ENCODE measurements at places on chromosomes 11 and 22. TPM values are rescaled to one million over a fixed set of nuclear protein-coding genes. Genes with fewer than 3 reads are reported as not detected.

DNA sequence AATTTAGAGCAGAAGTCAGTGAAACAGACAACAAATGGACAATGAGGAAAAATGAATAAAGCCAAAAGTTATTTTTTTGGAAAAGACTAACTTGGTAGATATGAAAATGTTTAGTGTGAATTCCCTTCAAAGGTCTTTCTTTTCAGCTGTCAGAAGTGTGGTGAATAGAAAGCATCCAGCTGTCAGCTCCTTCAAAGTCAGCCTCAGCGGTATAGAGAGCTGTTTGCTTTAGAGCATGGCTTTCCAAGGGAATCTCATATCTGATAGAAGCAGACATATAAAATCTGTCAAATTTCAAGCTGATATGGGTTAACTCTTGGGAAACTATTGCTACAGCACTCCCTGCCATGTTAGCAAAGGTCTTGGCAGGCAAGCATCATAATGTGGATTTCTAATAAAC, 309.3 kb downstream of the CASP12 start:
- DNase-seq: no peak

DNA sequence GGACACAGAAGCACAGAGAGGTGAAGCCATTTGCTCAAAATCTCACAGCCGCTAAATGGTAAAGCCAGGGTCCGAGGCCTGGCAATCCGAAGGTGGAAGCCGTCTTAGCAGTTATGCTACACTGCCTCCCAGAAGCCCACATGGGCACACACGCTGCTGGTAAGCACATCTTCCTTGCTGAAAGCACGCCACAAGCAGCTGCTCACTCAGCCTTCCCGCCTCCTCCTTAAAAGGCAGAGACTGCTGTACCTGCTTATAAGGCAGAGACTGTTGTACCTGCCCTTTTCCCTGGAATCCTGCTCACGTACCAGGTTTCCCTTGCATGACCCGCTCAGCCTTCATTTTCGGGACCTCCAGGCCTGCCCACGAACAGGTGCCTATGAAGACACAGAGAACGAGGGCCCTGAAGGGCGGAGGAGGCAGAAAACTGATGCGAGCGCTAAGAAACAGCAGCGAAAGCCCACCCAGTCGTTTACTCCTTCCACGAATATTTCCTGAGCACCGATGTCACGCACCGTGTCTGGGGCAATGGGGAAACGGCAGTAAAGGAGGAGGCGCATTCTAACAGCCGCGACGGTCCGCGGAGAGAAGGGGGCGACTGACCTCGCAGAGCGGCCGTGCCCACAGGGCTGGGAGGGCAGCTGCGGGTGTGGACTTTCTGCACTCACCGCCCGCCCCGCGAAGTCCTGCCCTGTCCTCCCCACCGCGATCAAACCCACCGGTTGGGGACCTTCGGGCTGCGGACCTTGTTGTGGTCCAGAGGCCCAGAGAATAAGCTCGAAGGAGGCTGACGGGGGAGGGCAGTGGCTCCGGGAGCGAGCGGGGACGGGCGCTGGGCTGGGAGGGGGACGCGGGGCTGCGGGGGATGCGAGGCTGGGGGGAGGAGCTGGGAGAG, 13.0 kb downstream of the SPATA19 start:
- DNase-seq: no peak

- DNase-seq: no peak
These were observed 5.3 kb downstream of the ATF4 start for GRCh38 chr22:39525658-39525975.

- DNase-seq: no peak
These were observed at the start of gene CNTF for GRCh38 chr11:58622344-58622743. TSS of gene CNTF (plus strand) at chr11:58622665. CDS start at chr11:58622753, 88 bp downstream.

- DNase-seq: no peak
These were observed 31.7 kb upstream of the NAV2 start for GRCh38 chr11:19680829-19681368.

DNA sequence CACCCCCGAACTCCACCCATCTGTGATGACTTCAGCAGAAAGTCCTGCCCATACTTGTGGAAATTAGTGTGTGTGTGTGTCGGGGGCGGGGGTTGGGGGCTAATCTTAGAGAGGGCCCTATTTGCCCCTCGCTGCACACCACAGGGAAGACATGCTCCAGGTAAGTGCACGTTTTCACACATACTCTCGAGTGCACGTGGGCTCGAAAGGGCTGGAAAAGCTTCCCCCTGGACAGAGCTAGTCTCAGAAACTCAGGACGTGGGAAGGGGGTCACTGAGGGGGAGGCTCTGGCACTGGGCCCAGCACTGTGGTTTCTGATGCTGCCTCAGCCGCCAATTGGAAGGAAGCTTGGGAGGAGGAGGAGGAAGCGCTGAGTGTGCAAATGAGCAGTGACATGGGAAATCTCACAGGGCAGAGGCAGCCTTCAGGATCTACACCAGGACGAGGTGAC, 40.7 kb upstream of the CD82 start:
- no peak for DNase-seq

DNA sequence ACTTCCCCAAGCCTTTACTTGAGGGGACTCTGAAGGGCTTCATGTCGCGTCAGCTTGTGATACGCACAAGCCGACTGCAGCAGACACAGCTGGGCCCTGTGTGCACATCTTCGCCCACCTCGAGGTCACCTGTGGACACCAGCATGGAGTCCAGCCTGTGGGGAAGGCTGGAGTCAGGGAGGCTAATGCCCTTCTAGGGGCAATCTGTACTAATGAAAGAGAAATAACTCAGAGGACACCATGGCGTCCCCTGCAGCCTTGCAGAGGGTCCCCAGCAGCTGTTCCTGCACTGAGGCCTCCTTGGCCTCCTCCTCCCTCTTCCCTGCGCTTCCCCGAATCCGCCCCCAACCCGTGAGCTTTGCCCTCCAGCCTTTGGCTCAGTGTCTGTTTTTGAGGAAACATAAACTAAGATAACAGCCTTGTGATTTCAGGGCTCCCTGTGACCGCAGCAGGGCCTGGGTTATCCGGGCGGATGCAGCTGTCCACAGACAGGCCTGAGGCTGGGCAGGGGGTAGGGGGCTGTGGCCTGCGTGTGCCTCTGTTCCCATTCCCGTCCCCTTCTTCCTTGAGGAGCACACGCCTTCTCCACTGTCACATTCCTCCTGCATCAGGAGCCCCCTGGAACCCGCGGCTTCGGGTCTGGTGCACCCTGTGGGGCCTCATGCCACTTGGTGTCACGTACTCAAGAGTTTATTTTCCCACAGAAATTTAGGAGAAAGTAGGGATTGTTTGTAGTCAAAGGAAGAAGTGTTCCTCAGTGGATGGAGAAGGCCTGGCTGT, 25.0 kb downstream of the KRTAP5-5 start:
- DNase-seq: no peak

DNA sequence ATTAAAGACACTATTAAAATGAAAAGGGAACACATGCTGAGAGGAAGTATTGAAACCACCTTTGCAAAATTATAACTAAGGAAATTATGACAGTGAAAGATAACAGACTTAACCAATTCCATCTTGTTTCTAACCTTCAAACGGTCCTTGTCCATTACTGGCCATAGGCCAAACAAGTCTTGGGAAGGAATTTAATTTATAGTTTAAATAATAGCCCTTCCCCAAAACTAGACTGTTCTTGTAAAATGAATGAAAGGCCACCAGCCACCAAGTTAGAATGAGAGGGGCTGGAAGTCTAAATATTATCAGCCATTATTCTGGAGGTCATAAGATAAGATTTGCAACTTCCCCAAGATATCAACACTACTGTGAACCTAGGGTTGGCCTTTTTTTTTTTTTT, 1.8 kb upstream of the TALDO1 start:
- no peak for DNase-seq

- DNase-seq: no peak
These were observed 600 bp upstream of the ESAM start for GRCh38 chr11:124762624-124763155.

DNA sequence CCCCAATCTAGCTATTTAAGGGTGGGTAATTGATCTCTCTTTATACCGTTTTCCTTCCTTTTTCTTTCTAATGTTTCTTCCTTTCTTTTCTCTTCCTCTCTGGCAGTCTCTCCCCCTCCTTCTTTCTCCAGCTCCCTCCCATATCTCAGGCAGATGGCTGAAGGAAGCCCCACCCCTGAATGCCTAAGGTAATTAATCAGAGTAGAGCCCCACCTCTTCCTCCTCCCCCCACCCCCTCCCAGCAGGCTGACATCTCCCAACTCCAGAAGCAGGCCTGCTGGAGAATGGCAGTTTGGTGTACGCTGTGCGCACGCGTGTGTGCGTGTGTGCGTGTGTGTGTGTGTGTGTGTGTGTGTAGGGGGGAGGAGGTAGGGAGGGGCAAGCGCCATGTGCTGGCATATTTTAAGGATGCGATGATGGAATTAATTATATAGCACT, 122.6 kb downstream of the APOL5 start:
- DNase-seq: peak; percentile 85

- DNase-seq: no peak
These were observed 9.3 kb downstream of the SLC25A1 start for GRCh38 chr22:19169002-19169946.

GRCh38 chr11:133531971-133532651, at the start of gene OPCML:
TSS of gene OPCML (minus strand) at chr11:133532501.
- DNase-seq: no peak

DNA sequence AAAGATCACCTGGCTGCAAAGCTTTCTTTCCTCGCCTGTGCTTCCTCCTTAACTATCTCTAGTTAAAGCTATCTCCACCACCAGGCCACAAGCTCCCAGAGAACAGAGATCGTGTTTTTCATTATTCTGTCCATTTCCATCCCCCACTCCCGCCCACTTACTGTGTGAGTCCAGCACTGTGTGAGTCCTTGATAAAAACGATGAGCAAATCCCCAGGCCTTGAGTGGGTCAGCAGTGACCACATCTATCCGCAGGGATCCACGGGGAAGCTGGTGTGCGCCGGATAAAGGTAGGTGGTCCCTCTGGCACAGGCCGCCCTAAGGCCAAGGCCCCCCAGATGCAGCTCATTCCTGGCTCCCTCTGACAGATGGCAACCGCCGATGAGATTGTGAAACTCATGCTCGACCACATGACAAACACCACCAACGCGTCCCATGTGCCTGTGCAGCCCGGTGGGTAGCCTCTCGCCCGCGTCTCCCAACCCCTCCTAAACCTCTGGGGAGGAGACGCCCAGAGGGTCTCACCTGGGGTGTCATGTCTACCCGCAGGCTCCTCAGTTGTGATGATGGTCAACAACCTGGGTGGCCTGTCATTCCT, 9.3 kb downstream of the TKFC start:
- DNase-seq: no peak

DNA sequence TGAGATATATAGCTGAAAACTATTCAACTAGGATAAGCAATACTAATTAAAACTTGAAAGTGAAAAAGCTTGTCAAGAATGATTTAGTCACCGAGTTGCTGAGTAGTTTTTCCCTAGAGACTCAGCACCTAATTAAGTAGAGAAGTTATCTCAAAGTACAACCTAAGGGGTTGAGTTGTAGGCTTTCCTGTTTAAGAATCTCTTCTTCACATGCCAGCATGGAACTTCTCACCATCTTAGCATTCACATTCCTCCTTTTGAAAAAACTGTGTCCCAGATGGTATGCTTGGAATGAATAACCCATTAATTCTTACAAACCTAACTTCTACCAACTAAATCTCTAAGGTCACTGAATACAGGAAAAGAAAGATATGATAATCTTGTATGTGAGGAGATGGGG, 303.3 kb upstream of the ZC3H12C start:
- DNase-seq: no peak

GRCh38 chr22:25409240-25409639, 155.2 kb upstream of the GRK3 start:
- DNase-seq: no peak

DNA sequence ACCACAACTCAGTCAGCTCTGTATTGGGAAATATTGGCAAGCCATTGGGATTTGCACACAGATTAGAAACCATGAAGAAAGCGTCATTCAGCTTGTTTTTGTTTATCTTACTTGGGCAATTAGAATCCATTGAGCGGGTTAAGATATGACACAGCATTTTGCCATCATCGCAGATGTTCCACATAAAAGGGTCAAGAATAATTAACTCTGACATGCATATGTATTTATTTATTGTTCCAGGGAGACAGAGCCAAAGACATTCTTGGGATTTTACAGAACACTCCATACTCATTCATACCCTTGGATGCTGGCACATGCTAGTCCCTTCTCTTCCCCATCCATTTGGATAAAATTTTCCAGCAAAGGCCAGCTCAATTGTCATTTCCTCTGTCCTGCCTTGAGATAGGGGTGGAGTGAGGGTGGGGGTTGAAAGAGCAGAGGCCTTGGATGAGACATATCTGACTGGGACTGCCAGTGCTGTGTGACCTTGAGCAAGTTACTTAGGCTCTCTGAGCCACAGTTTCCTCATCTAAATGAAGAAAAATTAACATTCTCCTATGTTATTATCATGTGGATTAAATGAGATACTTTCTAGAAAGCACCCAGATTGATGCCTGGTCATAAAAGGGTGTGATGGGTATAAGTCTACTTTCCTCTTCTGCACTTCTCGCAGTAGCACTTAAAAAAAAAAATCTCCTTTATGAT, 179.7 kb downstream of the RRAS2 start:
- DNase-seq: no peak

- no peak for DNase-seq
These were observed 20.2 kb upstream of the KCNJ11 start for GRCh38 chr11:17408641-17409040.

- DNase-seq: no peak
These were observed 24.9 kb downstream of the ASPHD2 start for GRCh38 chr22:26453812-26454500.

DNA sequence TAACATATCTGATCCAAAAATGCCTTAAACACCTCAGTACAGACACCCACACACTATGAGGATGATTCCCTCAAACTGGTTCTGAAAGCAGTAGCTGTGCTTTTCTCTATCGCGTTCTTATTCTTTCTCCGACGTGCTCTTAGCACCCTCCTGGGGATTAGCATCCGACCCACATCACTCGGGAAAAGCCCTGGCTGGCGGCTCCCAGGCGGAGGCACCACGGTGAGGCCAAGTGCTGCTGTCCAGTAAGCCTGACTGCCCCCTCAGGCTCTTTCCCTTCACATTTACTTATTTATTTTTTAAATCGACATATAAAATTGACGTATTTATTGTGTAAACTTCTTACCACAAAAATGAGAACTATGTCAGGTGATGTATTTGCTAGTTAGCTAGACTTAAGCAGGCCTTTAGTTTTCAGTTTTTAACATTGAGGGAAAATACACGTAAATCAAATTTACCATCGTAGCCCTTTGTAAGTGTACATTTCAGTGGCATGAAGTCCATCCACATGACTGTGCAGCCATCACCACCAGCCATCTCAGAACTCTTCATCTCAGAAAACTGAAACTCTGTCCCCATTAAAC, 19.2 kb downstream of the TBX1 start:
- no peak for DNase-seq

DNA sequence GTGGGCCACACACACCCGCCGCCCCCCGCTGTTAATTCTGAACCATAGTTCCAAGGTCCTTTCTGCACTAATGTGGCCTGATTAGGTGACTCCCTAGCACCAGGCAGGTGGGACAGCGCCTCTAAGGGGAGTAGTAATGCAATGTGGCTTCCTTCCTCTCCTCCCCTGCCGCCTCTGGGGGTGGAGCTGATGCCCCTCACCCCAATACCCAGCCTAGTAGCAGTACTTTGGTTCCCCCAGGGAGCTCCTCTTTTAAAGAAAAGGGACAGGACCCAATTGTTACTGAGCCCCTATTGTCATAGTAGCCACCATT, 14.4 kb downstream of the RTN4RL2 start:
- DNase-seq: no peak

The GRAMD4 gene
- total RNA-seq: 10.9 TPM

The MISFA gene
- 2.6 TPM for total RNA-seq

The CASP12 gene
- total RNA-seq: 1.1 TPM

The YDJC gene
- 3.7 TPM for total RNA-seq

The TREH gene
- not detected for total RNA-seq

All from urinary bladder (tissue), 4 donors.